ENCODE measurements at places on chromosomes 11 and 22.

DNA sequence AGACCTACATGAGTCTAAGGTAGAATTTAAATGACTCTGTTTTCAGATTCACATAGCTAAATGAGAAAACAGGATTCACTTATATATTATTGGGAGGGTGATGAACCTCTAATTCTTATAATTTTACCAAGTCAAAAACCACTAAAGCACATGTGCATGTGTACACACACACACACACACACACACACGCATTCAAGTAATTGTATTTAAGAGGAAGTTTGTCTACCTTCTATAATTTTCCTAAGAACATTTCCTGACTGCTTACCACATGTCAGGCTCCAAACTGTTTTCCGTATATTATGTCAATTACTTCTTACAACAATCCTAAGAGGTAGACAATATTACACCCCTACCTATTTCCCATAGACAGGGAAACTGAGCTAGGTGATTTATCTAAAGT lies 6.7 kb downstream of the RNF141 start:
- DNase-seq, result no peak

DNA sequence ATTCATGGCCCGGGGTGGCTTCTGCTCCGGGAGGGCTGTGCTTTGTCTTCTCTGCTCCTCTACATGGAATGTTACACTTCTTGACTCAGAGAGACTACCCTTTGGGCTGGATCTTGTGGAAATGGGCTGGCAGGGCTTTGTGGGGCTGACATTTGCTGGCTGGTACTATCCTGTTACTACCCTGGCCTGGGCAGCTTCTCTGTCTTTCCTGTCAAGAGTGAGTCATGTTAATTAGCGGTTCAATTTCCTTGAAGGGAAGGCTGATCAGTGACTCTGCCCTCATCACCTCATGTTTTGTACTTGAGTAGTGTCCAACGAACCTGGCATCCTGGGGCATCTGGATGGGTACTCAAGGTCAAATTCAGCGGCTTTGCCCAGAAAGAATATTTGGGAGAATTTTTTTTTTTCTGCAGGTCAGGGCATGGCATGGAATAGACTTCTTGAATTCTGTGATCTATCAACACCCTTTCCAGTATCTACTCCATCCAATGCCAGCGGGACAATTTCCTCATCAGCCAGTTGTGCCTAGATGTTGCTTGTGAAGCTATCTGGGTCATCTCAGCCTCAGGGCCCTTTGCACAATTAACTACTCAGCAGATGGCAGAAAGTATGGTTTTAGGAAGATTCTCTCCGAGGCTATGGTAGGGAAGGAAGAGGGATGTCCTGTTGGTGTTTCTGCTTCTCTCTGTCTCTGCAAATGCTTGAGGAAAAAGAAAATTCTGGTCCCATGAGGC lies 140.5 kb upstream of the PLET1 start:
- no peak for DNase-seq

DNA sequence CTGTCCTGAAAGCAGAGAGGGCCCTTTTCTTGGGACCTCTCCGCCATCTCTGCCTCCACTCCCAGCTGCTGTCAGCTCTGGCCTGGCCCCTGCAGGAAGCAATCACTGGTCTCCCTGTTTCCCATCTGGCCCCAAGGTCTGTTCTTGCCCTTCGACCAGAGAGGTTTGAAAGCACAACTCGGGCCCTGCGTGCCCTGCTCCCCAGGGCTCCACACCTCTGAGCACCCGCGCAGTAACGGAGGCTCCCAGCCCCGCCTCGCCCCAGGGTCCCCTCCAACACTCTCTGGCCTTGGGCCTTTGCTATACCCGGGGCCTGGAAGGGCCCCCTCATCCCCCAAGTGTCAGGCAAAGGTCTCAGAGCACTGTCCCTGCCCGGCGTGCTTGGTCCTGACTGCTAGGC lies 7.8 kb upstream of the CD81 start:
- DNase-seq, result no peak

DNA sequence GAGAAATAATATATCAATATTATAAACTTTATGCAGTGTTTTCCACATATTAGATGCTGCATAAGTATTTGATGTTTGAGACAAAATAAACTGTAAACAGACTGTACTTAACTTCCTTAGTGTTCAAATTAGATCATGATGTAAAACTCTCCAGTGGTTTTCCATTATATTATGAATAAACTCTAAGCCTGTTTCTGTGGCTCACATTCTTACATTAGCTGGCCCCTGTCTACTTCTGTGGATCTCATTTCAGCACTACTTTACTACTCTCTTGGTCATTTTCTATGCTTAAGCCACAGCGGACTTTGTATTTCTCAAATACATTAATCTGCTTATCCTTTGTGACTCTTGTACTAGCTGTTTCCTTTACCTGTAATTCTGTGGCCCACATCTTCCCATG lies 55.6 kb downstream of the ARHGEF12 start:
- no peak for DNase-seq

- no peak for DNase-seq
Observed at GRCh38 chr11:15341587-15341986, 226.9 kb downstream of the INSC start.
